ENCODE measurements at places on chromosomes 4 and X. TPM values are rescaled to one million over a fixed set of nuclear protein-coding genes. Genes with fewer than 3 reads are reported as not detected.

Gene YY2
- 2.4 TPM for total RNA-seq

Gene CCKAR
- total RNA-seq = not detected

Gene GAB3
- total RNA-seq = 6.2 TPM

Gene NUDT6
- total RNA-seq = 5.4 TPM

- H3K27ac ChIP-seq = no peak overlapping the region
- H3K4me1 ChIP-seq = peaks cover 35% of the 10 kb centered on the region
- DNase-seq = no peak
- H3K36me3 ChIP-seq = no peaks in the 10 kb centered on the region
These were observed 5.2 kb downstream of the PKD2 start for GRCh38 chr4:88012647-88013046.

DNA sequence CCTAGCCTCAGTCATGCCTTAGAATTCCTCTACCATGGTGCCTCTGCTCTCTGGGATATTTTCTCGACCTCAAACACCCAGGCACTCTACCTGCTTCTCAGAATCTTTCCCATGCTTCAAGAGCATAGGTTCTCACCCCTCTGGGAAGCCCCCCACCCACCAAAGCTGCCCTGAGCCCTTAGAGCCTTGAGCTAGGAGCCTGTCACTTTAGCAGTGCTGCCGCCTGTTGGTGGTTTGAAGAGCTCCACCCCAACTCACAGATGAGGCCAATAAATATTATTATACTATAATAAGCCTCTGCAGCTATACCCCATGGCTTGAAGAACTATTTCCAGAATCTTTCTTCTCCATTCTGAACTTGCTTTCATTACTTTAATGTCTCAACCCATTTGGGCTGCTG lies 109.7 kb downstream of the RTL5 start:
- H3K4me3 ChIP-seq = no peak overlapping the region
- no peak for DNase-seq
- H3K27ac ChIP-seq = no peak overlapping the region
- no peaks in the 10 kb centered on the region for H3K36me3 ChIP-seq
- H3K27me3 ChIP-seq = no peaks in the 10 kb centered on the region
- H3K4me1 ChIP-seq = peaks cover 12% of the 10 kb centered on the region

DNA sequence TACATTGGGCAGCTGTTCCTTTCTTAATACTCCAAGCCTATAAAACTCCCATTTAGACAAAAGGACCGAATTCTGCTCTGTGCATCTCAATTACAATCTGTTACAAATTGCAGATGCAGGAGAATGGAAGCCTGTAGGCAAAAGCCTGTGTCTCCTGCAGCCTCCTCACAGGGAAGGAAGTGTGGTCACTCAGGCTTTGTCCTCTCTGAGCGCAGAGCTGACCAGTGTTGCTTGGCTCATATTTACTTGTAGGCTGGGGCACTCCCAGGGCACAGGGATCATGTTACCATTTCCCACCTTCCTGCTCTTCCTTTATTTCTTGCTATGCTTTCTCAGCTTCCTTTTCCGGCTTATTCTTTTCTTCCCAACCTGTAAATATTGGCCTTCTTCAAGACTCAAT lies 15.7 kb downstream of the SUPT20HL2 start:
- H3K4me3 ChIP-seq = no peak overlapping the region
- no peaks in the 10 kb centered on the region for H3K36me3 ChIP-seq
- H3K27me3 ChIP-seq = no peaks in the 10 kb centered on the region
- H3K4me1 ChIP-seq = peaks cover 5% of the 10 kb centered on the region
- H3K27ac ChIP-seq = no peak overlapping the region
- DNase-seq = peak; percentile 39

DNA sequence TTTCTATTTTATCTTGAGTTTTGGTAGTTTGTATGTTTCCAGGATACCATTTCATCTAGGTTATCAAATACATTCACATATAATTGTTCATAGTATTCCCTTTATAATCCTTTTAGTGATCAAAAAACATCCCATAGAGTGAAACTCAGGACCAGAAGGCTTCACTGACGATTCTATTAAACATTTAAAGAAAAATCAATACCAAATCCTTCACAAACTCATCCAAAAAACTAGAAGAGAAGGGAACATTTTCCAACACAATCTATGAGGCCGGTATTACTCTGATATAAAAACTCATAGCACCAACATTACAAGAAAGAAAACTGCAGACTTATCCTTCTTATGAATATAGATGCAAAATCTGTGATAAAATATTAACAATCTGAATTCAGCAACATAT lies 203.4 kb downstream of the ANKRD50 start:
- DNase-seq = no peak
- H3K27me3 ChIP-seq = no peaks in the 10 kb centered on the region
- no peaks in the 10 kb centered on the region for H3K36me3 ChIP-seq
- no peak overlapping the region for H3K4me3 ChIP-seq
- H3K27ac ChIP-seq = no peak overlapping the region

DNA sequence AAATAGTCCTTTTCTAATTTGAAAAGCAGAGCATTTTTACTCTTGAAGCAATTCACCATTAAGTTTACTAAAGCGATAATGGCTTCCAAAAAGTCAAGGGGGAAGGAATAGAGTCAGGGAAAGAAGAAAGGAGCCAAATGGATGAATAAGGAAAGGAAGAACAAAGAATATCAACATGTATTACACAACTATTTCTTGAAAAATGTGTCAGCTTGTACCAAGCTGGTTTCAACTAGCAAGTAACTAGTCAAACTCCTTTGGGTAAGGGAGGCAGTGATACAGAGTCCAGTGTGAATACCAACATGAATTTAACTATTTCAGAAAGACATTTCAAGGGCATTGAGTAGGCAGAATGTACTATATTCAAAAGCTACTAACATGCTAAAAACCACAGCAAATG lies 112.1 kb downstream of the ARHGAP6 start:
- H3K27ac ChIP-seq = no peak overlapping the region
- H3K27me3 ChIP-seq = no peaks in the 10 kb centered on the region
- no peaks in the 10 kb centered on the region for H3K4me1 ChIP-seq

Measured in endothelial cell of umbilical vein (primary cell).